NT2/D1 (cell line): ENCODE measurements at places on chromosomes 5 and 9.

DNA sequence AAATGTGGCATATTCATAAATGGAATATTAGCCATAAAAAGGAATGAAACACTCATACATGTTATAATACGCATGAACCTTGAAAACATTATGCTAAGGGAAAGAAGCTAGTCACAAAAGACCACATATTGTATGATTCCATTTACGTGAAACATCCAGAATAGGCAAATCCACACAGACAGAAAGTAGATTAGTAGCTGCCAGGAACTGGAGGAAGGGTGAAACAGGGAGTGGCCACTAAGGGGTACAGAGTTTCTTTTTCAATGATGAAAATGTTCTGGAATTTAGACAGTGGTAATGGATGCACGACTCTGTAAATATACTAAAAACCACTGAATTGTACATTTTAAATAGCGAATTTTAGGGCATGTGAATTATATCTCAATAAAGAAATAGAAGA, 39.4 kb downstream of the STRBP start:
- DNase-seq, result no peak

DNA sequence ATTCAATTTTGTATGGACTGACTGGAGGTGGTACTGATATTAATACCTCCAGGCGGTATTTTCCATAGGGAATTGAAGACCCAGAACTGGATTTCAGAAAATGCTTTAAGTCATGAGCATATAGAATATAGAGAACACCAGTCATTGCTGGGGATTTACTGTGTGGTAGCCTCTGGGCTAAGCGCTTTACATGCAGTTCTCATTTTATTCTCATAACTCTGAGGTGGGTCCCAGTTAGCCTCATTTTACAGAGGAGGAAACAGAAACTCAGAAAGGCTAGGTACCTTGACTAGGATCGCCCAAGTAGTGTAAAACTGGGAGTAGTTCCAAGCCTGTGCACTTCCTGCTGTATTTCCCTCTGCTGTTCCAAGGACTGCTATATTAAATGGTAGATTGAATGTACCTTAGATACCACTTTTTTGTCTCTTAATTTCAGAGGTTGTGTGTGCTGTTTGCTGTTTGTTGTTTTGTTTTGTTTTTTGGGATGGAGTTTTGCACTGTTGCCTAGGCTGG, 13.8 kb downstream of the SLC44A1 start:
- DNase-seq, result no peak

DNA sequence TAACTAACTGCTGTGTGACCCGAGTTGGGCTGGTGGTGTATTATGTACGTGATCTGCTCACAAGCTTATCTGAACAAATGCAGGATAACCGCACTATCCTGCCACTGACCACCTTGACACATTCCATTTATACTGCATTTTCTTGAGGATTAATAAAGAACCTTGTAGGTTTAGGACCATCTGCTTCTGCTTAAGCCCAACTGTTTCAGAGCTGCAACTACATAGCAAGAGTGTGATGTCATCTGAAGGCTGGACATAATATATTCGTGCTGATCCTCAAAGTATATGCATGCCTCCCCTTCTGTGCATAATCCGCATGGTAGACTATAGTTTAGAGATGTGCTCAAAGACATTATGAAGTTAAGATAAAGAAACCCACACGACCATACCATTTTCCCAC, 435.9 kb downstream of the BNC2 start:
- DNase-seq, result no peak

GRCh38 chr9:4620057-4620765, 41.9 kb upstream of the PLPP6 start:
- no peak for DNase-seq

GRCh38 chr5:2631758-2632157, 119.7 kb downstream of the IRX2 start:
- DNase-seq, result no peak

DNA sequence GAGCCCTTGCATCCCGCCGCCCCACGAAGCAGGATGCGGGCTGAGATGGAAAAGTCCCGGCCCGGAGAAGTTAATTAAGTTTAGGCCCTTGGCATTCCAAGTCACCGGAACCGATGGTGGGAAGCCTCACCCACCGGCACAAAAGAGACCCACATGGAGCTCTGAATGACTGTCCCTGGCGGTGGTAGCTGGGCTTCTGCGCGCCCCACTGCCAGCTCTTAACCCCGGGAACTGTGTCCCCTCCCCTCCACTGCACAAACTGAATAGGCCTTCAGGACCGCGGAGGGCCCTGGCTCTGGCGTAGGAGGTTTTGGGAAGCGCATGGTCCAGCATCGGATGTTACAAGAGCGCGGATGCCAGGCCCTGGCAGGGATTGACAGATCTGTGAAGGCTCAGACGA, 291.1 kb upstream of the TUT7 start:
- DNase-seq, result no peak

GRCh38 chr5:176792655-176793342, 17.6 kb upstream of the UNC5A start:
- no peak for DNase-seq

DNA sequence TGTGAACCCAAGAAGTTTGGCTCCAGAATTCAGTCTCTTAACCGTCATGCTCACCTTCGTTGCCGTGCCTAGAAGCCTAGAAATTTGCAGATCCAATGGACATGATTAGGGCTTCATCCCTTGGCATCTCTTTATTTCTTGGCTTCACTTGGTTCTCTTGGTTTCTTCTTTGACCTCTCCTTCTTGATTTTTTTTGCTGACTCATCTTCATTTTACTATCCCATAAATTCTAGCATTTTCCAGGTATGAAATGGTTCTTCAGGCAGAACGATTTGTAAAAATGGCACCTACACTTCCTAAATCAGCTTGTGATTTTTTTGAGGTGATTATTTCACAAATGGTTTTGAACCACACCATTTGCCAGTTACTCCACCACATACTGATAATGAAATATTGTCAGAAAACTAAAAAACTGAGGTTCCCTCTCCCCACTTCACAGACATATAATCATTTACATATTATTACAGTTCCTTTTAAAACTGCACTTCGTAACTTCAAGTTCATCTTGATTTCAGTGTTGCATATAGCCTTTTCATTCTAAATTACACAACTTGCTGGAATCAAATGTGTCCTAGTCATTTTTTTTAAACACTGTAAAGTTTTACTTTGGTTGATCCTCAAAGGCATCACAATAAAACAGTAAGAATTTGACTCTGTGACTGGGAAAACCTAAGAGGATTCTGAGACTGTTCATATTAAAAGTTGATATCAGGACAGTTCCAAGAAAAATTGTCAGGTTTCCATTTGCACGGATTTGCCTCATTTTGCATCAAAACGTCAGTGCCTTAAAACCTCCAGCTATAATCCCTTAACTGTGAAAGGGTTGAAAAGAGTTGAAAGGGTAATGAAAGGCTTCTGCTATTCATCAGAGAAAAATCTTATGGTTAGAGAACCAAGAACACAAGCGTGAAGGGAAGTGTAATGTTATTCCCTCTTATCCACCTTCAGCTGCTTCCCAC, 8.9 kb upstream of the NREP start:
- no peak for DNase-seq

DNA sequence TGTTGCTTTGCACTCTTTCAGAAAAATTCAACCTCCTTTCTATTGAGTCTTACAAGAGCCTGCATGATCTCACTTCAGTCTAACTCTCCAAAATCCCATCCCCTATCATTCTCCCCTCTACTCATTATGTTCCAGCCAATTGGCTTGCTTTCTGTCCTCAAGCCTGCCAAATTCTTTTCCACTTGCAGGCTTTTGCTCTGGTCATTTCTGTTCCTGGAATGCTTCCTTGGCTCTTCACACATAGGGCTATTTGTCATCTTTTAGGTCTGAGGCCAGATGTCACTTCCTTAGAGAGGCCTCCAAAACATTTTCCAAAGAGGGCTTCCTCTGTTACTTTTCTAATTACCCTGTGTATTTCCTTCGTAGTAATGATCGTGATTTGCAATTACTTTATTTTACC, 11.8 kb upstream of the CHD1 start:
- no peak for DNase-seq

DNA sequence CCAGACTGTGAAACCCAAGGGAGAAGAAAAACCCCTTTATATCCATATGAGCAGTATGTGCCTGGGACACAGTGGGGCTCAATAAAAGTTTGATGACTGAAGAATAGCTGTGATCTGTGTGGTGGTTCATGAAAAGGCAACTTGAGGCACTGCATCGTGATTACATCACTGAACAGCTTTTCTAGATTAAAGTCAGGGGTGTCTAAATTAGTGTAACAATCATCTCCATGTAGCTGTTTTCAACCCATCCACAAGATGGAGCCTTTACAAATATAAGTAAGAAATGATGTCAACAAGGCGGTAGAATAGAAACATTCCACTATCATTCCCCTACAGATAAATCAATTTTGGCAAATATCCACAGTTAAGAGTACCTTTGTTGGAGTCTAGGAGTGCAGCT, 55.5 kb downstream of the PRRC1 start:
- DNase-seq, result no peak

DNA sequence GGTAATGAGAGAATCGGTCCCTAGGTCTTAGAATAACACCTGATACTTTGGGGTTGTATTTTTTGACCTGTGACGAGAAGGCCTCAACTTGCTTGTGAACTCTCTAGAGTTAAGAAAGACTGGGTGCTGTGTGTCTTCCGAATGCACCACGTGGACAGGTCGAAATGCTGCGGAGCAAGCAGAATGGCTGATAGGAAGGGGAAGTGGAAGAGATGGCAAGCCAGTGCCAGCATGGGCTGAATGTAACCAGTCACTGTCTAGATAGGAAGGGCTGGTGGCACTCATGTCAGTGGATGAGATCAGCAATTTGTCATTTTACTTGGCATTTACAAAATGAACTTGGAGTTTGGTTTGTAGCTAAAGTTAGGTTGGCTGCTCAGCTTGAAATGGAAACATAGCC, 5.6 kb downstream of the OTULINL start:
- no peak for DNase-seq

- no peak for DNase-seq
Observed at GRCh38 chr9:8096091-8096490, 296.5 kb upstream of the DMAC1 start.

- no peak for DNase-seq
Observed at GRCh38 chr5:6371079-6371810, 7.1 kb downstream of the MED10 start.

DNA sequence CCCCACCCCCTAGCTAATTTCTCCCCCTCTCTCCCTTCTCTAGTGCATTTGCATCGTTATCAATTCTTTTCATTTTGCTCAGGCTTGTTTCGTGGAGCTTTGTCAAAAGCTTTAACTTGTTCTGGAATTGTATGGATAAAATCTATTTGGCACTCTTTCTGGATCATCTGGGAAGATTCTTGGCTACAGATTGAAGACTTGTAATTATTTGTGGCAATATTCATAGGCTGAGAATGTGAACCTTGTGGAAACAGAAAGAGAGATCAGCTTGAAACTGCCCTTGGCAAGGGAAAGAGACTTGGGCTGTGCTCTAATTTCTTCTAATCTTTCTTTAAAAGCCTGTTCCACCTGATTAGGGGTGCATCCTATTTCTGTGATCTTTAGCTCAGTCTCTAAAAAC, 340.6 kb upstream of the DAB2 start:
- DNase-seq, result no peak

DNA sequence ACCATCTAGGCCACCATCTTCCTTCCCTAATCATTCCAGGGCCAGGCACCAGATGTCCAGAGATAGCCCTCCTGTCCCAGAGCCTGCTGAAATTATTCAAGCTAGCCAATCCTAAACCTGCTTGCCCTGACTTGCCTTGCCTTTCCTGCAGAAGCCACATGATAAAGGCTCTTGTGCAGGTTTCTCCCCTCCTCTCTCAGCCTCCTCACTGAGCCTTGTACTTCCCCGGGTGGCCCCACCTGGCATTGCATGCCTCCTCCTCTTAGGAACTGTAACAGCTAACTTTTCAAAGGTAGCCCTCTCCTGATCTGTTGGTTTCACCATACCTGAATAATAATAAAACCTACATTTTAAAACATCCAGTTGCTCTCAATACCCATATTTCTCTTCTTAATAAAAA, 42.6 kb downstream of the DIRAS2 start:
- DNase-seq, result no peak

- DNase-seq, result no peak
Observed at GRCh38 chr9:116767219-116767618, 80.1 kb downstream of the TRIM32 start.

DNA sequence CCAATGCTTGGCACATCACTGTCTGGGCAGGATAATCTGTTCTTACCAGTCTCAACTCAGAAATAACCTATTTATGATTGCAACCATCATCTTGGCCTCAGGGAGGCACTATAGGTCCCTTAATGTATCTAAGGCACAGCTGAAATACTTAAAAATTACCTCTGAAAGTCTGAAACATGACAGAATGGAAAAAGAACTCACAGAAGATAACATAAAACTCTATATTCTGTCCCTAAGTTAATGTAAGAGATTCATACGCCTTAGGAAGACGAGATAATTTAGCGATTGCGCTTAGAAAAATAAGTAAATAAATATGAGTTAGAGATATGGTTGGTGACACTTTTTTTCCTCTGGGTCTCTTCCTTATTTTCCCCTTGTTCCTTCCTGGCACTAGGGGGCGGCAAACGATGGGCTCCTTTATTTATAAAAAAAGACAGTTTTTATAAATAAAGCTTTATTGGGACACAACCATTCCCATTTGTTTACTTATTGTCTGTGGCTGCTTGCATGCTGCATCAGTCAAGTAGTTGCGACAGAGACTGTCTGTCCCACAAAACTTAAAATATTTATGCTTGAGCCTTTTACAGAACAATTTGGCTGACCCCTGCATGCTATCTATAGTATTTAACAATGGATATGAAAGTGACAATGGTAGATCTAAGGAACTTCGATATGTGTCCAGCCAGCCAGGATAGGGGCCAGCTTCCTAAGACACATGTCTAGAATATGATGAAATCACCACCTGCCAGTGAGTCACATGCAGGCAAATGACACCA, 79.6 kb downstream of the PDE4D start:
- peak; percentile 39 for DNase-seq

DNA sequence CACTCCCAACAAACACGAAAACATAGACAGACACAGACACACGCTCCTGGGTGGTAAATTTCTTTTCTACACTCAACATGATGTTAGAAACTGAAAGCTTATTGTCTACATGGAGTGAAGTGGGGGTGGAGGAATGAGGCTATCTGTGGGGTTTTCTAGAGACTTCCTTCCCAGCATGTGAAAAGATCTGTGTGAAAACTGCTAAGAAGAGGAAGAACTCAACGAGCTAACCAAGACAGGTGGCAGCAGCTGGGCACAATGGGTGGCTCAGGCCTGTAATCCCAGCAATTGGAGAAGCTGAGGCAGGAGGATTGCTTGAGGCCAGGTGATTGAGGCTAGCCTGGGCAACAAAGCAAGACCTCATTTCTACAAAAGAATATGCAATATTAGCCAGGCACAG, 7.6 kb downstream of the FYB1 start:
- DNase-seq, result no peak

- DNase-seq, result no peak
Observed at GRCh38 chr9:26524267-26524666, 368.3 kb downstream of the CAAP1 start.

GRCh38 chr5:6274846-6275543, 103.4 kb downstream of the MED10 start:
- no peak for DNase-seq

GRCh38 chr9:82777366-82777765, 285.6 kb downstream of the RASEF start:
- DNase-seq, result no peak

- DNase-seq, result no peak
Observed at GRCh38 chr9:27548055-27548741, 18.6 kb upstream of the MOB3B start.
